Left ventricle myocardium superior (tissue), 1 donor: ENCODE measurements at places on chromosomes 5 and 9.

DNA sequence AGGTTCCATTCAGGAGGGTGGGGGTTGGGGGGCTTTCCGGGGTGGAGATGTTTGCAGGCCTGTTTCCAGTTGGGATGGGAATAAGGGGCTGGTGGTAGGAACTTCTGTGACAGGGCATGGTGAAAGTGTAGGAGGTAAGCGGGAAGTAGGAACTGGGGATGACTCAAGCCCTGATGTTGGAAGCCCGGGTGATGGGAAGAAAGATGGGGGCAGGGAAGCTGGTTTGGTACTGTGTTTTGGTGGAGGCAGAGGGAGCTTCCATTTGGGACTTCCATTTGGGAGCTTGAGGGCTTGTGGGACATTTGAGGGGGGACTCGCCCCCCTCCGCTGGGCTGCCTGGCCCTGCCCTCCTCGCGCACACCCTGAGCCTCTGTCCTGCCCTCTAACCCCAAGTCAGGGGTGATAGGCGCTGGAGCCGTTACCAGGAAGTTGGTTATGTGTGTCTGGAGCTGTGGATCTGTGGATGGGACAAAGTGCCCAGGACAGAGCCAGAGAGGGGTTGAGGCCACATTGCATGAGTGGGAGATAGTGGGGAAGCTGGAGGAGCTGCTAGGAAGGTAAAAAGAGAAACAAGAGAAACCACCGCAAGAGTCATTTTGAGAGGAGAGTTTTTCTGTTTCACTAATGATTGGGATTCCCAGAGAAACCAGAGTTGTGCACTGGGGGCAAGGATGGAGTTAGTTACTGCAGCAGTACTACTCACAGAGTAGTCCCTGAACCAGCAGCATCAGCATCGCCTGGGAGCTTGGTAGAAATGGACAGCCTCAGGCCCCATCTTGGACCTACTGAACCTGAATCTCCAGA is 6.6 kb downstream of the RGS14 start:
- no peak for DNase-seq

GRCh38 chr5:68658810-68659372 is 434.9 kb upstream of the SLC30A5 start:
- DNase-seq = no peak

GRCh38 chr5:169768416-169768815 is 131.3 kb downstream of the DOCK2 start:
- no peak for DNase-seq

- DNase-seq = no peak
These were observed 35.5 kb downstream of the TTC1 start for GRCh38 chr5:160044391-160044804.

DNA sequence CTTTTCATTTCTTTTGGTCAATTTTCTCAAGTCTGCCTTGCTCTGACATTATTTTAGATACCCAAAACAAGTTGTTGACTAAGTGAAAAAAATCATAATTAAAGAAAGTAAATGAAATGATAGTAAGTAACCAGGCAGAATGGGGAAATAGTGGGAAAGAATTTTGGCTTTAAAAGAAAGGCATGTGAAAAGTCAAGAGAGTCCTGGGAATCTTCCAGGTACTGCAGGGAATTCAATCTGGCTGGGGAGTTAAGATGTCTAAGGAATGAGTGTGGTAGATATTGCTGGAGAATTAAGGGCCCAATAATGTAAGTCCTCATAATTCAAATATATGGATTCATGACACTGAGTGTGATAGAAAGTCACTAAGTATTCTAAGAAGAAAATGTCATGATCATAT is 123.1 kb upstream of the PAPPA start:
- no peak for DNase-seq

DNA sequence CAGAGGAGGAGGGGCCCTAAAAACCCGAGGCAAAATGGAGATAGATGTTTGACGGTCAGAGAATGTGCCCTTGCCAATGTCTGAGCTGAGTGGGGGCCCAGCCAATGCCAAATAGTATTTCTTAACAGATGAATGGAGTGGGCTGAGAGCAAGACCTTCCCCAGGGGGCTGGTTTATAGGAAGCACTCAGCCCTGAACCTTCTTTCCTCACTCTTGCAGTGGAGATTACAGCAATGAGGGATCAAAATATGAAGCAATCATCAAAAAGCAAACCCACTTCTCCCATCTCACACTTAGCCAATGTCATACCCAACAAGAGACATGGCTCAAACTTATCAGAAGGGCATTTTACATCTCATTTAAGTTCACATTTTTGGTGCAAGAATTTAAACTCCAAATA is 350.3 kb downstream of the GADD45G start:
- no peak for DNase-seq

GRCh38 chr9:126874546-126875314 is 14.3 kb downstream of the ZBTB34 start:
- no peak for DNase-seq

DNA sequence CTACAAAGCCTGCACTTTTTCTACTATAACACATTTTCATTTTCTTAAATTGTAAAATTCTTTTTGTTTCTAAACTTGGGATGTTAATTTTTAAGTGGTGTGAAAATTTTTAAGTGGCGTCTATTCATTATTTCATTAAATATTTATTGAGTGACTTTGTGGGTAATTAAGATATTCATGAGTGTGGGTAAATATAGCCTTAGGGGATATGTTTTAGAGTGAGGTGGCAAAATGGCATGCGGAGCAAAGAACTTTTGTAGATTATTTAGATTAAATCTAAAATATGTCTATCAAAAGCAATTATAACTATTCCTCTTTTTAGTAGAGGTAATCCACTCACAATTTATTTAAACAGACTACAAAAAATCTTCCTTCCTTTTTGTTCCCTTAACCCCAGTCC is 188.4 kb downstream of the PCSK1 start:
- DNase-seq = no peak

DNA sequence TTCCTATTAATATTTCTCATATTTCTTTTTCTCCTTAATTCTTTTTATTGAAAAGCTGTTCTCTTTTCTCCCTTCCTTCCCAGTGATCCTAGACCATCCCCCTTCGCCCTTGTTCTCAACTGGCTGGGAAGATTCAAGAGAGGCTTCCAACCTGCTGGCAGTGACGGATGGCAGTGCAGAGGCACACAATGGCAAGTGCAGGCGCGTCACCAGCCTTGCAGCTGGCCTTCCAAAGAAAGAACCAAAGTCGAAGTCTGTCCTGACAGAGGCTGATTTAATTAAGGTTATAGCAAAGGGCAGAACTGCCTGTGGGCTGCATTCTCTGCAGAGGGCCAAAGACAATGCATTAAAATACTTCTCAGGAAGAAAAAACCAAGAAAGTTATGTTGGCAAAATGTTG is 7.4 kb downstream of the CEMIP2 start:
- DNase-seq = peak; percentile 30

GRCh38 chr9:34550016-34550680 is 27.4 kb upstream of the ENHO start:
- DNase-seq = no peak

GRCh38 chr5:122846051-122846550 is 688 bp downstream of the SNX24 start:
- no peak for DNase-seq

DNA sequence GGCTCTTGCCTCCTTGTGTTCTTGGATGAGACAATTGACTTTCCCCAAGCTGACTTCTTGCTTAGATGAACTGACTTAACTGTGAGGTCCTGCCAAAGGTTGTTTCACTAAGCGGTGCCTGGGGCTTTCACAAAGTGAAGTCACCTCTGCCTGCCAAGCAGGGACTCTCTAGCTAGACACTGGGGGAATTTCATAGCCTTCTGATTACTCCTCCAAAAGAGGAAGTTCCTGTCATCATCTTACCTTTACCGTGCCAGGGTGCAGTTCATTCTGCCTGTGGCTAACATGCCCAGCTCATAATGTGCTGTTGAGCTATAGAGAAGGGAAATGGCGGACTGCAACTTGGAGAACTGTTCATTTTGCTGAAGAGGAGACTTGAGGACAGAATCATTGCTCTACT is 472.0 kb upstream of the WWC1 start:
- DNase-seq = no peak

- DNase-seq = no peak
These were observed 719.2 kb upstream of the CTNND2 start for GRCh38 chr5:12623408-12623807.

DNA sequence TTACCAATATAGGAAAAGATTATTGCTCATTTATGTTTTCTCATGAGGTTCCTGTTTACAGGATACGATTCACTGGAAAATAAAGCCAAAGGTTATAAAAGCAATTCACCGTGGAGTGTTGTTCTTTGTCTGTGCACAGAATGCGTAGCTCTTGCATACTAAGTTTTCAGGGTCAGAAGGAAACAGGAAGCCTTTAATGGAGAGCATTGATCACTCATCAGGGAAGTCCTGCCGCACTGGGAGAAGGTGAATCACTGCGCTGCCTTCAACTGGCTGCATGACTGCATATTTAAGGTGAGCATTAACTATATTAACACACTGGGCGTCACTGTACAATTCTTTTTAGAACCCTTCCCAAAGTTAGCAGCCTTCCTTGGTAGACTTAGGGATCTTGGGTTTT is 74.1 kb upstream of the SYK start:
- no peak for DNase-seq

DNA sequence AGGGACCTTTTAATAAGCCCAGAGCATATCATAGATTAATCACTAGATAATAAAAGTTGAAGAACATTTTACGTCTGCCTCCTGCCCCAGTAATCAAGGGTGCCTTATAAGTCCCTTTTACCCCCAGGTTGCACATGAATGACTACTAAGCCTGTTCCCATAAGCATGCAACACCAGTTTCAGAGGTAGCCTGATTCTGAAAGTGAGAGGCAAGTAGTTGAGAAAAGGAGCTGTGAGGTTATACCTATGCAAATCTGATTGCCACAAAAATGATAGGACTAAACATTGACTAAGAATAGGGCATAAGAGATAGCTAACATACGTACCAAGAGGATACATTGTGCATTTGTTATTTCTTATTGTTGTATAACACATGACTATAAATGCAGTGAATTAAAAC is 681.9 kb downstream of the ISL1 start:
- no peak for DNase-seq

DNA sequence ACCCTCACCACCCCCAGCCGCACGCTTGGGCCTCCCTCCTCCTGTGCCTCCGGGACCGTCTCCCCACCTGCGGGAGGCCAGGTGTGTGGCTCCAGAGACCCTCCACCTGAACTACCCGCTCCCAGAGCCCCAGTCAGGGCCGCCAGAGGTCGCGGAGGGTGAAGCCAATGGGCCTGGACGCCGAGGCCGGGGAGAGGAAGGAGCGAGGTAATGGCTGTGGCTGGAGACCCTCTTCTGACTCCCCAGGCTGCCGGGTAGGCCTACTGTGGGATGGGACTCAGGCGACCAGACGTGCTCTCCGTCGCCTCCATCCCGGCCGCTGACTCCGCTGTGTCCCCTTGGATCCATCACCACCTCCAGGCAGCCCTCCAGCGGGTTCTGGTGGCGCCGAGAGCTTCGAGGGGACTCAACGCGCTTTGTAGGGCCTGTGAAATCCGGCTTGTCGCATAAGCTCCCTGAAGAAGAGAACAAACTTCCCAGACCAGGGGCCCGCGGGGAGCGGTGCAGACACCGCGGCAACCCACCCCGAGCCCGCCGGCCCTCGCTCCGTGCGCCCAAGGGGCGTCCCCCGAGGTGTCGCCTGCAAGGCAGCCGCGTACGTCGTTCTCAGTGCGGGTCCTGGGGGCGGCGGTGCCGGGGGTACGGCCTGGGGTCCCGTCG is 12.6 kb downstream of the IRX2 start:
- no peak for DNase-seq

GRCh38 chr9:127724012-127724411 is 8.1 kb downstream of the TTC16 start:
- peak; percentile 73 for DNase-seq

- no peak for DNase-seq
These were observed 35.3 kb upstream of the CDKN2AIPNL start for GRCh38 chr5:134446938-134447337.

GRCh38 chr5:74772359-74772758 is 5.3 kb downstream of the NSA2 start:
- DNase-seq = no peak

DNA sequence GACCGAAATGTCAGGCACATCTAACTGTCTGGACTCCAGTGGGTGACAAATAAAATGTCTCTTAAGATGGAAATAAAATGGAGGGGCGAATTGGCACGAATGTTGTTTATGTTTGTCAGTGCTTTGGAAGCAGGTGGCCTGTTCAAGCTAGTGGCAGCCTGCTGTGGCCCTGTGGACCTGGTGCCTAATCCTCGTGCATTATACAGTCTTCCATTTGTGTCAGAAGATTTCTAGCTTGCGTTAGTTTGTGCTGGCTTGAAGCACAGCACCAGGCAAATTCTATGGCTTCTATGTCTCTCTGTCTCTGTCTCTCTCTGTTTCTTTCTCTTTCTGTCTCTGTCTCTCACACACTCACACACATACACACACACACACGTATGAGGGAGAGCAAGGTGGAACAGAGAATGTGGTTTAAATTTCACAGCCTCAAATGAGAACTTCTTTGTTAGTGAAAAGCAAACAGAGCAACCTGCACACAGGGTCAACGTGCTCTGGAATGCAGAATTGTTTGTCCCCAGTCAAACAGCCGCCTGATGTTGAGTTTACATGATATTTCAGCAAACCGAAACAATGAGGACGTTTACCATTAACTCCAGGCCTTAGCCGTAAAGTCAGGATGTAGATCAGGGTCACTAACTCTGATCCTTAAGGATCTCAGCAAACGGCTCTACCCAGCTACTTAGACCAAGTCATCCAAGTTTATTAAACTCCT is 39.0 kb upstream of the CD180 start:
- no peak for DNase-seq

- DNase-seq = no peak
These were observed 306.6 kb downstream of the FBXL7 start for GRCh38 chr5:15806613-15807012.

- no peak for DNase-seq
These were observed 1098.6 kb downstream of the TAF11L14 start for GRCh38 chr5:18732556-18733479.

DNA sequence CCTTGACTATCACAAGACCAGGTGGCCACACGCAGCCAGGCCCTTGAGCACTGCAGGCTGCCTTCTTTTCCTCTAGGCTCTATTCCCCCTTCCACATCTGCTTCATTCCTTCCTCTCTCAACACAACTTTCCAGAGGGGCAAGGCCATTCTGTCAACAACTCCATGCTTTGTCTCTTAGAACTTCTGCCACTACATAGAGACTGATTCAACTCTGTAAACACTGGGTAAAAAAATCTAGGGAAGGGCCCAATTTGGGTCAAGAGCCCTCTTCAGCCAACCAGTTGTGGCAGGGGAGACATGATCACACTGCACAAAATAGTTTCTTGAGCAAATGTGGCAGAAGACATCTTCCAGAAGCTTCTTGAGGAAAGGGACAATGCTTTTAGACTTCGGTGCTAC is 55.6 kb downstream of the ATPSCKMT start:
- no peak for DNase-seq

GRCh38 chr5:7261049-7261448 is 134.9 kb upstream of the ADCY2 start:
- no peak for DNase-seq

DNA sequence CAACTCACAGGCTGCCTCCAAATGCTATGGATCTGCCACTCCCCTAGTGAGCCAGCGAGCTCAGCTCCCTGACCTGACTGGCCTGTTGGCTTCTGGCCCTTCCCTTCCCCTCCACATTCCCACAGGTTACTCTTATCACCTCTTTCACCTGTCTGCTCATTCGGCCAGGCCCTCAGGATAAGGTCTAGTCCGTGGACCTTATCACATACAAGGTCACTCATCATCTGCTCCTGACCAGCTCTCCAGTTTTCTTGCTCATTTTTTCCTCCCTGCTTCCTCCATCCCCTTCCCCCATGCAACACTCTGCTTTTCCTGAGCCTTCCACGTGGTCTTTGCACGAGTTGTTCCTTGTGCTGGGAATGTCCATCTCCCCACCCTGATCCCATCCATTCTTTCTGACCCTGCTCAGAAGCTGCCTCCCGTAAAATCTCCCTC is 25.9 kb upstream of the NDST1 start:
- DNase-seq = no peak
